Umbilical cord (tissue), 2 donors: ENCODE measurements at places on chromosomes 3 and 15.

GRCh38 chr15:88954431-88955277 is 41.5 kb upstream of the MFGE8 start:
- peak; percentile 52 for DNase-seq

DNA sequence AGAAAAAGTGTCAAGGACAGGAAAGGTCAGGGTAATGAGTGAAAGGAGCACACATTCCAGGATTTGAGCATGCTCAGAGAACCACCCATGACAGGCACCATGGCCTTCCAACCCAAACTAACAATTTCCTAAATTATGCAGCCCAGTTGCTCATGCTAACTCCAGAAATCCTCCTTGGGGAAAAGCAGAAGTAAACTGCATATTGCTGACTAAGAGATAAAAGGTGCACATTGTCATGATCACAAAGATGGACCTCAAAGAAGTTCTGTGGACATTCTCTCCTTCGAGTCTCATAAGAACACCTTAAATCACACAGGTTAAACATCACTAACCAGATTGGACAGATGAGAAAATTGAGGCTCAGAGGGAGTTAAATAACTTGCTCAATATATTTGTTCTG is 97.6 kb upstream of the SLC25A36 start:
- no peak for DNase-seq

DNA sequence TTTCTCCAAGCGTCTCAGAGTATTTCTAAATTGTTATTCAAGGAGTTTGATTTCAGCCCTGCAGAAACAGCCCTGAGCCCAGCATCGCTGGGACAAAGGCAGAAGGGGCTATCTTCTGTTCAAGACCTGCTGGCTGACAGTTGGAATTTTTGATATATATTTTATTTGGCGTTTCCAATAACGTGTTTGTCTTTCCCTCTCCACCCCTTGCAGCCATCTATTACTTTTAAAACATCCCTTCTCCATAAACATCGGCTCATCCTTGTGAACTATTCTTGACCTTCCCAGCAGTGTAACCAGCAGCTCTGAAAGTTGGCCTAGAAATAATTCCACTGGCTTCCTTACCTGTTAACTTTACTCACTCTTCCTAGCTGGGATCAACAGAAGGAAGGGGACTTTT is 5.5 kb upstream of the MEIS2 start:
- peak; percentile 35 for DNase-seq

GRCh38 chr3:134487406-134487805 is 1.5 kb downstream of the CEP63 start:
- DNase-seq: peak; percentile 32

GRCh38 chr3:23659274-23659673 is 146.5 kb upstream of the UBE2E1 start:
- DNase-seq: no peak

GRCh38 chr3:32366638-32367397 is 24.8 kb upstream of the CMTM7 start:
- no peak for DNase-seq
